Activated CD4-positive, alpha-beta T cell treated with anti-CD3 and anti-CD28 coated beads for 36 hours (primary cell): ENCODE measurements at places on chromosomes 11 and 22. TPM values are rescaled to one million over a fixed set of nuclear protein-coding genes. Genes with fewer than 3 reads are reported as not detected.

RCOR2 gene
- total RNA-seq, result 0.37 TPM

PIH1D2 gene
- total RNA-seq, result 0.61 TPM

NAP1L4 gene
- 246 TPM for total RNA-seq

RASSF7 gene
- total RNA-seq, result 16.8 TPM

DMC1 gene
- total RNA-seq, result 16.3 TPM

TMEM45B gene
- total RNA-seq, result 2.1 TPM

RIBC2 gene
- total RNA-seq, result 6.3 TPM

MRPL23 gene
- 106 TPM for total RNA-seq

UBASH3B gene
- 20.1 TPM for total RNA-seq

TMEM126A gene
- total RNA-seq, result 37.4 TPM

RBM4 gene
- total RNA-seq, result 104 TPM

C11orf87 gene
- not detected for total RNA-seq

OR10A2 gene
- not detected for total RNA-seq

APLNR gene
- not detected for total RNA-seq

XKR3 gene
- total RNA-seq, result not detected

BRSK2 gene
- total RNA-seq, result 0.96 TPM

SYT12 gene
- 0.11 TPM for total RNA-seq

APOA4 gene
- not detected for total RNA-seq

ADAMTS15 gene
- total RNA-seq, result not detected

KDM4E gene
- total RNA-seq, result not detected
